Caco-2 (cell line): ENCODE measurements at places on chromosomes 6 and 20.

GRCh38 chr6:136767570-136768309, 24.5 kb downstream of the MAP3K5 start:
- no peak for DNase-seq

DNA sequence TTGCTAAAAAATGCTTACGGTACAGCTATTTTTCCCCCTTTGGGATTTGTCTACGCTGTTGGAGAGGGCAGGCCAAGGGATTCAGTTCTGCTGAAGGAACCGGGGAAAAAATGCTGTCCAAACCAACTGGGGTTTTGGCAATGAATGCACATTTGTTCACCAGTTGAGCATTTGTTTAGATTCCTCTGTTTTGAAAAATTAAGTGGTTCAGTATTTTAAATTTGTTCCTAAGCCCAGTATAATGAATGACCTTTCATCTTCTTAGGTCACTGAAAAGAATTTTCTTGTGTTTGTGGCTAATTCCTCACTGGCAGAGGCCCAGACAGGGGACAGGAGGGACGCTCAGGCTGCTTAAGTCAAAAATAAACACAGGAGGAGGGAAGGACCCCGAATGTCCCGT, 10.8 kb upstream of the EYA2 start:
- no peak for DNase-seq

- DNase-seq: no peak
These were observed 584.8 kb downstream of the HDGFL1 start for GRCh38 chr6:23154159-23154558.

- DNase-seq: no peak
These were observed 19.6 kb upstream of the DSE start for GRCh38 chr6:116351101-116351500.

- DNase-seq: no peak
These were observed 113.4 kb upstream of the CEP85L start for GRCh38 chr6:118764766-118765165.

DNA sequence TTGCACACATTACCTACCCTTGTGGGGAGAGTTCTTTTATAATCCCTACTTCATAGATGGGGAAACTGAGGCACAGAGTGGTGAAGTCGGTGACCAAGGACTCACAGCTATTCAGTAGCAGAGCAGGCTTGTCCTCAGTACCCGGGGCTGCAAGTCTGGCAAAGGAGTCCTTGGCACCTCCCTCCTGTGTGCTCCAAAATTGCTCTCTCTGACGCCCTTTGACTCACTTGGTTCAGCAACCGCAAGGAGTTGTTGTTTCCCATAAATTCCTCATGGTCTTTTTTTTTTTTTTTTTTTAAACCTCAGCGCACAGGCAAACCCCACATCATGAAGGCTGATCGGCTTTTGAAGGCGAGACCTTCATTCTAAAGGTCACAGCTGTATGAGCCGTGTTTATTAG, 143.2 kb downstream of the CEBPB start:
- DNase-seq: no peak

DNA sequence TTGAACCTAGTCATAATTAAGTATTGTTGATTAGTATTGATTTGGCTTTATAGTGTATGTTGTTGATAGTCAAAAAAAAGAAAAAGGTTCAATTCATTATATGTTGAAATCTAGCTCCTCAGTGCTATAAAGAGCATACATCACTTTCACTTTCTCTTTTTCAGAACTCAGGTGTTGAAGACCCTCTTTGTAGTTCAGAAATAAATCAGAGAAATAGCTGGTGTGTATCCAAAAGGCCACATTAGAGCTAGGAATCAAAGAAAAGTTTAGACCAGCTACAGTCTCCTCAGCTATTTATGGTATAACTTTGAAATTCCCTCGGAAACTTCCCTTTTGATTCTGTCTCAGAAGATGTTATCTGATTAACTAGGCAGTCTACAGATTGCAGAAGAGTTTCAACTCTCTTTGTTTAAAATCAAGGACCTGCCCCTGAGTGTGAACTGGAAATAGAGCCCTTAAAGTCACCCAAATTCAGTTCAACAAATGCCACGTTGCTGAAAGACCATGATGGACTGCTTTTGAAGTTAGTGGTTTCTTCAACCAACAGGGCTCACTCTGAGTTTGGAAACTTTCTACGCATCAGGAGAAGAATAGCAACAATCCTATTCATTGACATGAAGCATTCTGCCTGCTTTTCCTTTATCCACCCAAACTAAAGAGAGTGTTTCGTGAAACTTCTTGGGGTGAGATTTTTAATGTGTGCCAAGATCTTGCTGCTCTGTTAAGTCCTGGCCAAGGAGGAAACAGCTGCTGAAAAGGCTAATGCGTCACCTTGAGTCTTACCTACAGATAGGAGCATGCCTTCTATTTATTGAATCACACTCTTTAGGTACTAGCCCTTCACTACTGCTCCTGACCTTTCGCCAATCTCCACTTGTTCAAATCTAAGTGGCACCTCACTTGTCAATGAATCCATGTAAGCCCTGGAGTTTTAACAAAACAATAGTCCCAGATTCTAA, 111.7 kb downstream of the TNFRSF21 start:
- DNase-seq: no peak

DNA sequence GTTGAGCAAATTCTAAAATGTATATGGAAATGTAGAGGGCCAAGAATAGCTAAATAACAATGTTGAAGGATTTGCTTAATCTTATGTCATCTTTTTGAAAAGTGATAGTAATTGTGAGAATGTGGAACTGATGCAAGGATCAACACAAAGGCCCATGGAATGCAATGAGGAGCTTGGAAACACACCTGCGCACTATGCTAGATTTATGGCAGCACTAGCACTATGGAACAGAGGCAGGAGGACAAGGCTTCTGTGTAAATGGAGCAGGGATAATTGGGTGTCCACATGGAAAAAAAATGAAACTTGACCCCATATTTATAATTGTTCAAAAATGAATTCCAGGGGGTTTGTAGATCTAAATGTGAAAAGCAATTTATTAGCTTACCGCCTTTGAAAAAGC, 298.3 kb downstream of the FARS2 start:
- DNase-seq: no peak

DNA sequence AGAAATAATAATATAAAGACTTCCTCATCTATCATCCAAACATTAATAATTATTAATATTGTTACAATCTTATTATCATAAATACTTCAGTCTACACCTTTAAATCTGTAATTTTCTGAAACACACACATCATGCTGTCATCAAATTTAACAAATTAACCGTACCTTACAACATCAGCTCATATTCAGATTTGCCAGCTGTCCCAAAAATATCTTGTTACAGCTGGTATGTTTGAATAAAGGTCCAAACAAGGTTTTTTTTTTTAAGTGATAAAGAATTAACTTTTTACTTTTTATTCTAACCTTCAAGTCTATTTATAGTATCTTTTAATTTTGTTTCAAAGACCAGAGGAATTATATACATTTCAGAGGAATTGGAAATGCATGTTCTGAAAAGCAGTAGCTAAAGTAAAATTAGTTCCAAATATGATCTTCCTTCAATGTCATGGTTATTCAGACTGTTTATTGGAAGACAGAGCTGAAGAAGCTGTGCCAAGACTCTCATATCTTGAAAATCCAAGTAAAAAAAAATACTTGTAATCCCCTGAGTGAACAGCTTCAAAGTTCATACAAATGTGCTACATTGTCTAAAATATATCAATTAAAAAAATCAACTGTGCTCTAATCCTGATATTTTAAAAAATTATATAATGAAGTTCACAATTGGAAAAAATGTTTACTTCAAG, 161.7 kb upstream of the BMP5 start:
- DNase-seq: no peak

- DNase-seq: no peak
These were observed 955.4 kb upstream of the ADGRB3 start for GRCh38 chr6:67679566-67680296.

DNA sequence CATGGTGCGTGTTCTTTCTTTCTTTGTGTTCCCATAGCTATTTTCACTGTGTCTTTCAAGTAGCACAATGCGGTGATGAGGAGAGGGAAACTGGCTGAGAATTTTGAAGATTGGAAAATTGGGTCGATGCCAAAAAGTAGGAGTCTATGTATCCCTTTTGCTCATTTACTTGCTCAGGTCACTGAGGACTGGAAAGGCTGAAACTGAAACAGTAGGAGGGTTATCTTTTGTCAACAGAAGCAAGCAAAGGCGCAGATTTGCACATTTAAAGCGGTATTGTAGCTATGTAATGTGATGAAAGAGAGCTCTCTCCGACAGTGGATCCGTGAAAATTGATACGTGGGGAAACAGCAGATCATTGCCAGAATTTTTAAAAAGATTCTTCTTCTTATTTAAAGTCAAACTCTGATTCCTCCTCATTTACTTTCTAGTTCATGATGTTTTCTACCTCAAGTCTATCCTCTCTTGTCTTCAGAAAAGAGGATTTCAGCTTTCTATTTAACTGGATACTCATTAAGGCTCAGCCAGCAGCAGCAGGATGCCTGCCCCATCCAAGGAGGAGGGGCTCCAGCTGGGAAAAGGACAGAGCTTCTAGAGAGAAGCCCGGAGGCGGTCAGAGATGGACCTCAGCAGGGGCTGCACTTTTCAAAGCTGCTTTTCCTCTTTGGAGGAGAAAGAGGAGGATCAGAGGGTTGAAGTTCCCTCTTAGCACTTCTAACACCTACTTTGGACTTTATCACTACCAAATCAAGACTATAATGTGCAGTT, 15.9 kb upstream of the FYN start:
- DNase-seq: no peak

- no peak for DNase-seq
These were observed 26.2 kb upstream of the MRPS18A start for GRCh38 chr6:43713643-43714310.

GRCh38 chr20:48350313-48350988, 477.3 kb downstream of the PREX1 start:
- no peak for DNase-seq

GRCh38 chr20:37941332-37941731, 38.4 kb downstream of the VSTM2L start:
- peak; percentile 59 for DNase-seq

DNA sequence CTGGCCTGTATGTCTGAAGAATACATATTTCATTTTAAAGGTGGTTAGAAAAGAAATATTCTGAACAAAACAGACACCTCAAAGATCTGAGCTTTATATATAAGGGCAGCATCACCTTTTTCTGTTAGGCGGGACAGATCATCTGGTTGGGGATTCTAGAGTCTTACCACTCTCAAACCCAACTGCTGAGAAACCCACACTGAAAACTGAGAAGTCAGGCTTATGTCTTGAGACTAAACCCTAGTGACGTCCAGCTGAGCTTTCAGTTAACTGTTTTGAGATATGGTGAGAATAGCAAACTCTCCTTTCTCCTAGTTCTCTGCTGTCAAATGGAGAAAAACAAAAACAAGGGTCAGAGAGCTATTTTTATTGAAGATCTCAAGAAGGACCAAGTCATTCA, 63.7 kb upstream of the CCN6 start:
- no peak for DNase-seq

GRCh38 chr20:57097245-57097915, 169.1 kb downstream of the BMP7 start:
- no peak for DNase-seq

- DNase-seq: peak; percentile 57
These were observed 698 bp upstream of the LRP11 start for GRCh38 chr6:149864578-149865535.

DNA sequence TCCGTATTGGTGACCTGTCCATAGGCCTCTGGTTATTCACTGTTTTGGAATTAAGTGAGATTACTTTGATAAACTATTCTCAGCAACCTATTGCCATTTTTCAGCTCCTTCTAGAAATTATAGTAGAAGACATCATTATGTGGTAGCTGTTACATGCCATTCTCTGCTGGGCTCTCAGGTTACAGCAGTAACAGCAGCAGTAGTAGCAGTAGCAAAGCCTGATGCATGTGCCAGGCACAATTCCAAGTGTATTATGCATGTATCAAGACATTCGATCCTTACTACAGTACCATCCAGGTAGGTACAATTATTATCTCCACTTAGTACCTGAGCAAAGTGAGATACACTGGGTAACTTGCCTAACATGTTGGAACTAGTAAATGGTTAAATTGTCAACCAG, 74.3 kb downstream of the RPS12 start:
- DNase-seq: no peak

GRCh38 chr20:6940048-6940447, 172.6 kb downstream of the BMP2 start:
- DNase-seq: peak; percentile 56

DNA sequence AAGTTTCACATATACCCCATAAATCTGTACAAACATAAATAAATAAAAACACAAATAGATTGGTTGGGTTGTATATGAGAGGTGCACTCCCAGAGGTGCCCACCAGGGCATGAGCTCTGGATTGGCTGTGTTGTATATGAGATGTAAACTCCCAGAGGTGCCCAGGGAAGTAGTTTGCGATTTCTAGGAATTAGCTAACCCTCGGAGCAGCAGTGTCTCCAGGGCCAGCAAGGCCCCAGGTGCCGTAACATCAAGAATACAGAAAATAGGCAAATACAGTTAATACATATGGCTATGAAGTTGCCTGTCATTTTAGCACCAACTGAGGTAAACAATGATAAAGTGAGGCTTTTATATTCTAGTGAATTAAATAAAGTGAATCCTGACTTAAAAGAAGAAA, 5.4 kb upstream of the GINM1 start:
- peak; percentile 31 for DNase-seq

GRCh38 chr6:135686784-135687301, 164.7 kb upstream of the PDE7B start:
- DNase-seq: no peak

GRCh38 chr20:46073443-46073842, 16.3 kb downstream of the NCOA5 start:
- no peak for DNase-seq

- no peak for DNase-seq
These were observed 75.0 kb downstream of the MDGA1 start for GRCh38 chr6:37622646-37623071.

- no peak for DNase-seq
These were observed 209.3 kb downstream of the ALDH8A1 start for GRCh38 chr6:134740473-134741199.

GRCh38 chr6:116924245-116924644, 47.2 kb downstream of the RFX6 start:
- DNase-seq: peak; percentile 48

- DNase-seq: no peak
These were observed 15.6 kb upstream of the RPS6KA2 start for GRCh38 chr6:166642646-166643045.

DNA sequence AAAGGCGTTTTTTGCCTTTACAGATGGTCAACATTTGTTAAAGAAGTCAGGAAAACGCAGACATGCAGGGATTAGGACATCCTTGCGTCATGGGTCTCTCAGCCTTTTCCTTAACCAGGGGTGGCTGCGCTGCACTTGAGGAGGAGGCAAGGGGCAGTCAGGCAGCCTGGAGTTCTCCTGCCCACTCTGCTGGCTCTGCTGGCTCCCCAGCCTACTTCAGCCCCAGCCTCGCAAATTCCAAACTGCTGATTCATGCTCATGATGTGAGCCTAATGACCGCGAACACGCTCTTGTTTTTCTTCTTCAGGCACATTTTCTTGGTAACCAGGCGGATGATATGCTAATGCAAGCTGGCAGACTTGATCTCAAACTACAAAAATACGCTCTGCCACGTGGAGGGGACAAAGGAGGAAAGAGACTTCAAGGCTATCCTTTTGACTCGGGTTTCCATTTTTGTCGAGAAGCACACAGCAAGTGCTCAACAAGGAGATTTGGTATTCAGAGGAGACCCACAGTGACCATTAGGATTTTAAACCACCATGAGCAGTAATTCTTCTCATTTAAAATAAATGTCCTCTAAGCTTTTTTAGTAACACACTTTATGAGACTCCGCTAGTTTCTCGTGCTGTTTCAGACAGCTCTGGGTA, 290.3 kb upstream of the STXBP5 start:
- DNase-seq: peak; percentile 70
